ENCODE measurements at places on chromosomes 5 and 9. TPM values are rescaled to one million over a fixed set of nuclear protein-coding genes. Genes with fewer than 3 reads are reported as not detected.

- no peak for ATAC-seq
Observed at GRCh38 chr5:112895682-112896081, 26.3 kb downstream of the REEP5 start.

Gene RORB
- not detected for total RNA-seq

DNA sequence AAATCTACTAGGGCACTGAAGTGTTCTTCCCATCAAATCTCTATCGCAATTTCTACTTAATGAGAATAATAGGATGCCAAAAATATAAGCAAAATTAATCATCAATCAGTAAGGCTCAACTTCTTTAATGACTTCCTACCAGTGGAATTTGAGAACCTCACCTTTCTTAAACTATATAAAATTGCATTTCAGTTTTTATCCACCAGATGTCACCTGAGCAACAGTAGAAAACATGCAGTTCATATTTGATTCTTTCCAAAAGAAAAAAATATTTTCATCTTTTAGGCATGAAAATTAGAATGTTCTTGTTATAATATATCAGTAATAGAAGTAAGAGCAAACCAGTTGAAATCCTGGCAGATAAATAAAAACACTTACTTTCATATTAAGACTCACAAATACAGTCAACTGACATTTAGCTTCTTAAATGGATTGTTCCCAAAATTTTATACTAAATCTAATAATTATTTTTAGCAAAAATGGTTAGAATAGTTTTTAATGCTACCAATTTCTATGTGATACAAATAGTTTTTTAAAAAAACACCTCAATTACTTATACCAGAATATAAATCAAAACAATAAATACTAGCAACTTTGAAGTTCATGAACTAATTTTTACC is 13.4 kb upstream of the CCDC112 start:
- no peak for ATAC-seq

DNA sequence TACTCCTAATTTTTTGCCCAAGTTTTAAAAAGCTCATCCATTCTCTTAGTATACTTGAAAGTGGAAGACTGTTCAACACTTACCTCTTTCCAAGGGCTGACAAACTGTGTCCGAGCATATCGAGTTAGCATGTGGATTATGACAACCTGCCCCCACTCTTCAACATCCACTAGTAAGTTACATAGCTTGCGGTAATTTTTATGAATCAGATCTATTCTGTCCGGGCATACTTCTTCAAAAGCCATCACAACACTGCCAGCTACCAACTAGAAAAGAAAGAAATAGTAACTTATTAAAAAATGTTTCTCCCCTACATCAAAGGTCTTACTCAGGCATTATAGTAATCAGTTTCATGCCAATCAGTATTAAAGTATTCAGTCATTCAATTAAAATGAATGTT is 78.5 kb downstream of the AP3B1 start:
- ATAC-seq, result no peak

Gene SPOCK1
- not detected for total RNA-seq

Gene F12
- total RNA-seq, result 4.6 TPM

- ATAC-seq, result peak; percentile 83
Observed at GRCh38 chr5:176596689-176597416, 13.1 kb downstream of the GPRIN1 start.

DNA sequence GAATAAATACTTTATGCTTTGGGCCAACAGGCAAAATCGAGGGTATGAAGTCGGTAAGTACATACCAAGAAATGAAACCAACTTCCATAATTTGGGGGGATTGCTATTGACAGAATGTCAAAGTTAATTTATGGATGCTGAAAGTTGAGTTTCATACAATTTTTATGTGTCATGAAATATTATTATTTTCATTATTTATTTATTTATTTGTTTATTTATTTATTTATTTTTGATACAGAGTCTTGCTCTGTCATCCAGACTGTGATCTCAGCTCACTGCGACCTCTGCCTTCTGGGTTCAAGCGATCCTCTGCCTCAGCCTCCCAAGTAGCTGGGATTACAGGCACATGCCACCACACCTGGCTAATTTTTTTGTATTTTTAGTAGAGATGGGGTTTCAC is 4.5 kb upstream of the GMCL2 start:
- ATAC-seq, result no peak

DNA sequence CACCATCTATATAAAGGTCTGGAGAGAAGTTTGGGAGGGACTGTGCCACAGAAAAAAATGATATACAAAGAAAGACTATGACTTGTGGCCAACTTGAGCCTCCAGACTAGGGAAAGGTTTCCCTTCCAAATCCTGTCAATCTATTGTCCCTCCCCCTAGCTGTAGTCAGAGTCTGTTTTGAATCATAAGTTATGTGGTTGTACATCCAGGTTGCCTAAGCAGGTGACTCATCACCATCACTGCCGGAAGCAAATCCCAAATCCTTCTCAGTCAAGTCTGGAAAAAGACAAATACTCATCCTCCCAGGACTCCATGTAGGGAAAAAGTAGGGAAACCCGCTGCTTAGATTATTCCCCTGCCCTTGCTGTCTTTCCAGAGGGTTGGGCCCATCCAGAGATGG is 235.7 kb downstream of the CDK5RAP2 start:
- no peak for ATAC-seq

Measured in activated T-helper 17 cell treated with anti-CD3 and anti-CD28 coated beads, Interleukin-2, amount 50 U/mL, for 72 hours (primary cell).